Cerebellar nuclear complex (tissue), 1 donor: ENCODE measurements at places on chromosomes 7 and 10.

DNA sequence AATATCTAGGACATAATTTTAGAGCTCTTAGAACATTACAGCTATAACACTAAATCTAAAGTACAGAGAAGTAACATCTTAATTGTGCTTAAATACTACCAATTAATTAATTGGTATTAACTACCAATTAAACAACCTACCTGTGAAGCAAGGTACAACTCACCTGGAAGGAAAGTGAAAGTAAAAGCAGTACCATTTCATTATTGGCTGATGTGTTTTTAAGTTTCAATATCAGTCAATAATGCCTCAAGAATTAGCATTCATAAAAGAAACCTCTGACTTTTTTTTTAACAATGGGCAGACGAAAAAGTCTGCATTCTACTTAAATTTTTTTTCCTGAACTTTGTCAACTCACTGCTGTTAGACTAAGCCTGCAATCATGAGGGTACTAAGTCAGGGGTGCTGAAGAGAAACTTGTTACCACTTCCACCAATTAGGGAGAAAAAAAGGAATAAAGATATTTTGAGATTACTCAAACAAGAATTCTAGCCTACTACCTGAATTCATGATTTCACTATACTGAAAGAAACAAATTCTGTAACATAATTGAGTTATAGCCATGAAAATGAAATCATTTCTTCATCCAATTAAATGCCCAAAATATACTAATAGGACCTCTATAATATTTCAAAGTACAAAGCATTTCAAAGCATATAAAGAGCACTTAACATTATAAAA, 19.9 kb downstream of the UPF2 start:
- DNase-seq, result no peak

DNA sequence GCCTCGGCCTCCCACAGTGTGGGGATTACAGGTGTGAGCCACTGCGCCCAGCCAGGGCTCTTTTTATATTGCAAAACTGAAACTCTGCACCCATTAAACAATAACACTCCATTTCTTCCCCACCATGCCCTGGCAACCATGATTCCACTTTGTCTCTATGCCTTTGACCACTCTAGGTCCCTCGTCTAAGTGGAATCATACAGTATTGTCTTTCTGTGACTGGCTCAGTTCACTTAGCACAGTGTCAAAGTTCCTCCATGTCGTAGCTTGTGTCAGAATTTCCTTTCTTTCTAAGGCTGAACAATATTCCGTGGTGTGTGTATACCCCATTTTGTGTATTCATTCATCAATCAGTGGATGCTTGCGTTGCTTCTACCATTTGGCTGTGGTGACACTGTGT, 46.2 kb downstream of the CUX1 start:
- DNase-seq, result no peak

DNA sequence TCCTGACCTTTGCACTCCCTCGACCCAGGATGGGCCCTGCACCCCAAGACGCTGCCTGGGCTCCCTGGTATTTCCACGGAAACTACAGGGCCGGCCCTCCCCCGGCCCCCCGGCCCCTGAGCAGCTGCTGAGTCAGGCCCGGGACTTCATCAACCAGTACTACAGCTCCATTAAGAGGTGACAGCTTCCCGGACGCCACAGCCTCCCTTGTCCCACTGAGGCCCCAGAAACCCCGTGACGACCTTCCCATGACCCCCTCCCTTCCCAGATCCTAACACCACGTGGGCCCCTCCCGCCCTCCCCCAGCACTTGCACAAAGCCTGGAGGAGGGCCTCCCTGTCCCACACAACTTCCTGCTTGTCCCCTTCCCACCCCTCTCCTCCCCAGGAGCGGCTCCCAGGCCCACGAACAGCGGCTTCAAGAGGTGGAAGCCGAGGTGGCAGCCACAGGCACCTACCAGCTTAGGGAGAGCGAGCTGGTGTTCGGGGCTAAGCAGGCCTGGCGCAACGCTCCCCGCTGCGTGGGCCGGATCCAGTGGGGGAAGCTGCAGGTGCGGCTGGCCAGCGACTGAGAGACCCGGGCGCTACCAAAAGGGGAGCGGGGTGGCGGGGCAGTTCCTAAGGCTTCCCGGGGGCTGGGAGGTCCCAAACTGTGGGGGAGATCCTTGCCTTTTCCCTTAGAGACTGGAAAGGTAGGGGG, 5.7 kb downstream of the NOS3 start:
- DNase-seq, result no peak

DNA sequence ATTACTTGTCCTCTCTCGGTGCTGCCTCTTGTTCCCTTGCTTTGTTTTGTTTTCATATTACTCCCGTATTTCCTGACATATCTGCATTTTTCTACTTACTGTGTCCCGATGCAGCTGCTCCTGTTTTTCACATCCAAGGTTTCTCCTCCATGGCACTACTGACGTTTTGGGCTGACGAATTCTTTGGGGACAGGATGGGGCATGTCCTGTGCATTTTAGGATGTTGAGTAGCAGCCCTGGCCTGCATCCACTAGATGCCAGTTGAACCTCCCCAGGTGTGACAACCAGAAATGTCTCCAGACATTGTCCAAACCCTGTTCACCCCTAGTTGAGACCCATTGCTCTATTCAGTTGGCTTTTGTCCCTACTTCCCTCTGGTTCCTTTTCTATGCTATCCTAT, 12.4 kb downstream of the ZNF789 start:
- DNase-seq, result no peak

GRCh38 chr7:123538189-123538714, 3.9 kb upstream of the IQUB start:
- DNase-seq, result no peak

GRCh38 chr10:33047655-33048054, 89.6 kb upstream of the ITGB1 start:
- DNase-seq, result no peak

GRCh38 chr7:36781011-36781738, 56.9 kb upstream of the AOAH start:
- no peak for DNase-seq

DNA sequence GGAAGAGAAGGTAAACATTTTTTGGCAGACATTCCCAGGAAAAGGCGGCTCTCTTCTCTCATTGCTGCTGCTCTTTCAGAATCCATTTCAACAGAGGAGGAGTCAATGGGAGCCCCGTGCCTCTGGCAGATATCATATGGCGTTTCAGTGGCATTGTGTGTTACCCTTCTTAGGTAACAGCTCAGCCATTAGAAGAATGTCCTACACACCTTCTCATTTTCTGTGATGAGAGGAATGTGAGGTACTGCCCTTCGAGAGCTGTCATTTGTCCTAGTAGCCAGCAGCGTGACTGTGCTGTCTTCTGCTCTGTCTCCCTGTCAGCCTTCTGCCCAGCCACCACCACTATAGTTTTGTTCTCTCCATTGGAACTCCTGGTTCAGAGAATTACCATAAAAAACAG, 102.4 kb downstream of the EGFR start:
- DNase-seq, result no peak

GRCh38 chr7:12475362-12476063, 71.8 kb upstream of the VWDE start:
- no peak for DNase-seq

DNA sequence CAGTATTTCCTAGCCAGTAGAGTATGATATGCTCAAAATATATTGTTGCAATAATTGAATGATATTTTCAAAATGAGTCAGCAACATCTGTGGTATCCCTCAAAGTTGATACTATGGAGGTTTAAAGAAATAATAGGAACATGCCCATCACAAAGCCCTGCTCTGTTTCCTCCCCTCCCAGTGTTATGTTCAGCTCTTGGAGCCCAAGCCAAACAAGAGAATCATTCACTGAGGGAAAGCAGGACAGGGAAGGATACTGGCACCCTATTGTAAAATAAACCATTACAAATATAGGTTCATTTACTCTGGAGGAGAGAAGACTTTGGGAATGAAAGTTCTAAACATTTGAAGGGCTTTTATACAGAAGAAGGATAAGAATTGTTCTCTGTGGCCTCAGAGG, 37.6 kb downstream of the SORCS3 start:
- DNase-seq, result no peak

GRCh38 chr7:18520450-18521235, 25.1 kb downstream of the HDAC9 start:
- no peak for DNase-seq
